Mucosa of descending colon (tissue), 3 donors: ENCODE measurements at places on chromosomes 11 and 22.

GRCh38 chr22:23566705-23567475, 13.2 kb downstream of the IGLL1 start:
- no peak for DNase-seq

GRCh38 chr11:3723014-3723708, 52.0 kb upstream of the CHRNA10 start:
- DNase-seq, result no peak

DNA sequence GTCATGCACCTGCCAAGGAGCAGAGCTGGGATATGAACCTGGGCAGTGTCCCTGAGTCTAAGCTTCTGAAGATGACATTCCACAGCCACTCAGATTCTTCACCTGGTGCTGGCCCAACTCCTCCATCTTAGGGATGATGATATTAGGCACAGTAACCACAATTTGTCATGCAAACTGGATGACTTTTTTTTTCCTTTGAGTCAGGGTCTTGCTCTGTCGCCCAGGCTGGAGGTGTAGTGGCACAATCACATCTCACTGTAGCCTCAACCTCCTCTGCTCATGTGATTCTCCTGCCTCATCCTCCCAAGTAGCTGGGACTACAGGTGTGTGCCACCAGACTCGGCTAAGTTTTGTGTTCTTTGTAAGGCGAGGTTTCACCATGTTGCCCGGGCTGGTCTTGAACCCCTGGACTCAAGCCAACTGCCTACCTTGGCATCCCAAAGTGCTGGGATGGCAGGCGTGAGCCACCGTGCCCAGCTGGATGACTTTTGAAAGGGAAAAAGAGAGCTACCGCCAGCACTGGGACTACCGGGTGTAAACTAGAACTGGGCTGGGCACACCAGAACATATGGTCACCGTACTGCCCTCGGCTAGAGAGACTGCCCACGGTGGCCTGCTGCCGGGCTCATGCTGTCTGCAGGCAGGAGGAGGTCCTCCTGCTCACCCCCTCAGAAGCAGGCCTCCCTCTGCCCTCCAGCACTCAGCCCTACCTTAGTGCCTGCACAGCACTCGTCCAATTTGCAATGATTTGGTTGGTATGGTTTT, 77.7 kb downstream of the NAT10 start:
- no peak for DNase-seq

DNA sequence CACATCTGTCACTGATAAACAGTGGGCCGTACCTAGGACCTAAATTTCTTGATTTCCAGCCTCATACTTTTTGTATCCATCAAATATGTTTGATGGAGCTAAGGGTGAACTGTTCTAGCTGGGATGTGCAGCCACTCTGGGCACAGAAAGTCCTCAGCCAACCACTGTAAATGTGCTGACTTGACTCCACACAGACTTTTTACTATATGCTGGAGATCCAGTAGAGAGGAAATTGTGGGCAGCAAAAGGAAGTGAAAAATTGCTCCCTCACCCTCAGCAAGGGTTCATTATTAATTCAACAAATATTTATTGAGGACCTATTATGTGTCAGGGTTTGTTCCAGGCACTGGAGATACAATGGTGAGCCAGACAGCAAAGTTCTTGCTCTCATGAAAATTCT, 54.2 kb upstream of the AMPD3 start:
- DNase-seq, result no peak

DNA sequence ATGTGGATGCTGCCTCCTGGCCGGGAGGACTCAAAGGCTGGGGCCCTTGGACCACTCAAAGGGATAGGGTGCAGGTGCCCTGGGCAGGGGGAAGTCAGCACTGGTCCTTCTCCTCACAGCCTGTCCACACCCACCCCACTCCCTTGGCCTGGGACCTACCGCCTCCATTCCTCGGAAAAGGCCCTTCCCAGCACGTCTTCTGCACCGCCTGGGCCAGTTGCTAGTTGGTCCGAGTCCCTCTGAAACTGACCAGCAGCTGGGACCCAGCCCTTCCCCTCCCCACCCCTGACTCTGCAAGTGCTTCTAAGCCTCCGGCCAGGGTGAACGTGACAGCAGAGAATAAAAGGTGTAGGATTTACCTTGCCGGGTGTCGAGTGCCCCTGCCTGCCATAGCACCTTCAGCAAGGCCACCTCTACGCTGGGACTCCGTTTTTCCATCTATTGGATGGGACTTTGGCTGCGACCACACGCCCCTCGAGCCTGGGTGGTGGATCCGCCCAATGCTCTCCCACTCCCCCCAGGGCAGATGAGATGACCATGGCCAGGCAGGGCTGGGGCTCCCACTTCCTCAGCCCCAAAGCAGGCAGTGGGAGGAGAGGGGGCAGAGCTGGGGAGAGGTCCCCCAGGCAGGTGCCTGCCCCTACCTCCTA, 37.3 kb downstream of the OSBPL5 start:
- DNase-seq, result no peak
